ENCODE measurements at places on chromosomes 2 and 18.
A peak's percentile ranks its signal among the peaks of the same experiment; 100 is the strongest.

- no peak for DNase-seq
These were observed 2119.8 kb upstream of the CELF4 start for GRCh38 chr18:39685303-39685902.

- no peak for DNase-seq
These were observed 120.9 kb upstream of the DLX2 start for GRCh38 chr2:172223601-172224054.

DNA sequence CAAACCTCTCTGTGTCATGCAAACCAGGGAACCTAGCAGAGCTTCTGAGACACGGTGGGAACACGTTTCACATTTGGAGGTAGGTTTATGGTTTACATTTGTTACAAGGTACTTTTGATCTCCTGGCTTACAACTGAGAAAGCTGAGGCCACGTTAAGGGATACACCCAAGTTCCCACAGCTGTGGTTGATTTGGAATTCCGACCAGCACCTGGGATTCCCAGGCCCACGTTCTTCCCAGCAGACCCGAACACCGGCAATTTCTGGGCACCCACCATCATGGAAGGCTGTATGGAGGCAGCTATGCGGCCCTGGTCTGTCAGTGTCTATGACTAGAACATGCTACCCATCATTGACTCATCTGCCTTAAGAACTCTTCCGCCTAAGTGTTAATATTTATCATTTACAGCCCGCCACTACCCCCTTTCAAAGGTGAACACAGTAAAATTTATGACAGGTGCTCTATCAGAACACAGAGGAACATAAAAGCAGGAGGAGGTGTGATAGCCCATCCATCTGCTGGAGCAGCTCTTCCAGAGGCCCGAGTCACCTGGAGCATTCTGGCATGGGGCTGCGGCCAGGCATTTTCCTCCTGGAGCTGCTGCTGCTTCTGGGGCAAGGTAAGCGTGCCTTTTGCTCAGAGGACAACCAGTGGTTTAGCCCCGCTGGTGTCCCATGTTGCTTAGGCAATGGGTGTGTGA, at the start of gene PLB1:
Gene PLB1, plus strand, starts transcription at position 510 of the 700 bp plus-strand sequence. Its CDS starts 55 bp downstream, at position 565.
- no peak for DNase-seq

DNA sequence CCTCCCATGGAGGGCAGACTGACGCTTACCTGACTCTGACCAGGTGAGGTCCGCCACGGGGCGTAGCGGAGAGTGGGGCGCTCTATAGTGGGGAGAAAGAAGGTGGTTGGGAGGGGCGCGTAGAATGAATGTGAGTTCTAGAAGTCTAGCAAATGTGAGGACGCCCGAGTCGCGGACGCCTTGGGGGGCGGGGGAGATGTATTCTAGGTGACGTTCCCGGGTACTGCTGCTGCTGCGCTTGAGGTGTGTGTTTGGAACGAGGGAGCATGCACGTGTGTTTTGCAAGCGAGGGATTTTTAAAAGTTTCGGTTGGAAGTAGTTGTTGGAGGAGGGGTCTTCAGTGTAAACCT, 758 bp downstream of the RIF1 start:
- DNase-seq, result peak; percentile 28

- DNase-seq, result no peak
These were observed 1.2 kb downstream of the EPB41L3 start for GRCh38 chr18:5542515-5543035.

- DNase-seq, result no peak
These were observed 99.4 kb upstream of the RASGRP3 start for GRCh38 chr2:33377048-33377447.

GRCh38 chr18:5585653-5586052, 41.9 kb upstream of the EPB41L3 start:
- no peak for DNase-seq

- no peak for DNase-seq
These were observed 131.7 kb downstream of the RAB3GAP1 start for GRCh38 chr2:135183822-135184221.

DNA sequence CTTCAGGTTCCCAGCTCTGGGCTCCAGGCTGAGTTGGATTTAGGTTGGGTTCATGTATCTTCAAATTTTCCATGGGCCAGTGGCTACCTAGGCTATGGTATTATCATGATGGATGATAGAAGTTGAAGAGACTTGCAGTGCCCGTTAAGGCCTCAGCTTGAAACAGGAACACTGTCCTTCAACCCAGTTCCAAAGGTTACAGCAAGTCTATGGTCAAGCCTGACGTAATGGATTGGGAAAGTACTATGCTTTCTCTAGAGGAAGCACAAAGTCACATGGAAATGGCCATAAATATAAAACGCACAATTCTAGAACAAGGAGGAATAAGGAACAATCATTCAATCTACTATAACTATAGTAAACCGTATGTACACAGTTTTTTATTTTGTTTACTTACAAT, 593.2 kb downstream of the ZEB2 start:
- DNase-seq, result no peak

GRCh38 chr18:64287926-64288325, 139.0 kb upstream of the LINC00305 start:
- DNase-seq, result peak; percentile 51

DNA sequence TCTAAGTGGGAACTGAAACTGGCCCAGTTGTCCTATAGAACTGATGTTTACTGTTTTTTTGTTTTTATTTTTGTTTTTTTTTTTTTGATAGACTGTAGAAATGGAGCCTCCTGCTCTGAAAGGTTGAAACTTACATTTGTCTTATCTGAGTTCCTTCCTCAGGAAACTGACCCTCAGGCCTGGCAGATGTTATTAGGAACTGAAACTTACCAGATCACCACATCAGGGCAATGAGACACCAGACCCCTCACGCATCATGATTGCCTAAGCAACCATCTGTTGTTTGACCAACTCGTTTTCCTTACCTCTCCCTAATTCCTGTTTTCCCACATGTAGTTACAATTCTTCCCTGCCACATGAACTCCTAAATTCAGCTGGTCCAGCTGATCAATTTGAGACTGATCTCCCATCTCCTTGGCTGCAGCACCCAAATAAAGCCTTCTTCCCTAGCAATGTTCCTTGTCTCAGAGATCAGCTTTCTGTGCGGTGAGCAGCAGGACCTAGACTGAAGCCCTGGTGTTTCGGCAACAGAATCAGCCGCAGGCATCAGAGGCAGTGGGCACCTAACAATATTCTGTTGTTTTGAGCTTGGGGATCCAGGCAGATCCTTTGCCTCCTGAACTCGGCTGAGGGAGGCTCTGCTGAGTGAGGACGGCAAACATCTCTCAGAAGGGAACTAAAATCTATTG, 96.8 kb downstream of the MSH2 start:
- DNase-seq, result no peak

GRCh38 chr2:230915319-230915718, 9.7 kb downstream of the GPR55 start:
- no peak for DNase-seq

GRCh38 chr2:13616616-13617015, 899.9 kb downstream of the TRIB2 start:
- no peak for DNase-seq

DNA sequence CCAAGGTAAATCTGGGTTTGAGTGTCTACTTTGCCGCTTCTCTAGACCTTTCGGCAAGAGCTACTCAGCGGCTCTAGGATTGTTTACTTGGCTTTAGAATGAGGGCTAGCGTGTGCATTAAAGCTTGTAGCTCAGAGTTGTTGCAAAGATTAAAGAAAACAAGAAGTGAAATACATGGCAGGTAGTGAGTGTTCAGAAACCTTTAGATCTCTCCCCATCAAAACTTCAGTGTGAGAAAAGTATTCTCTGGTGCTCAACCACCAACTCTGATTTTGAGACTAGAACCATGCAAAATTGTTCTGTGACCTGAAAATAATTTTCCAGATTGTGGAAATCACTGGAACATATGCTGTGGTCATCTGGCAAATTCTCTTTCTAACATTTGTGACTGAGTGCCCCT, 512.0 kb downstream of the CMPK2 start:
- DNase-seq, result no peak

DNA sequence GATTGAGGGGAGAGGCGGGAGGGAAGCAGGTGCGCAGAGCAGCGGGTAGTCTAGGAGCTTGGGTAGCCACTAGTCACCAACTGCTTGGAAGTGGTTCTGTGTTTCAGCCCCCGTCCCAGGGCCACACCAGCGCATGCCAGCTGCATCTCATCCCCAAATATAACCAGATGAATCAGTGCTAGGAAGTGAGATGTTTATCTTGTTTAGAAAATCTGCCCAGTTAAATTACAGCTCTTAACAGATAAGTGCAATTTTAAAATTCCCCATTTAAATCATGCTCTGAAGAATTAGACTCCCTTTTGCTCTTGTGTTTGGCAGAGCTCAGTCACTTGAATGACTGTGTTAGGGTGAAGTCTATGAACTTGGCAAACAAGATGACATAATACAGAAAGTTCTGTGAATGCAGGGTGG, 193.8 kb downstream of the SEPTIN10 start:
- no peak for DNase-seq

GRCh38 chr2:100733391-100734187, 86.3 kb upstream of the NPAS2 start:
- DNase-seq, result no peak

GRCh38 chr2:25078170-25079049, 36.5 kb downstream of the EFR3B start:
- peak; percentile 78 for DNase-seq

GRCh38 chr2:196652869-196653268, 13.4 kb downstream of the CCDC150 start:
- DNase-seq, result no peak

DNA sequence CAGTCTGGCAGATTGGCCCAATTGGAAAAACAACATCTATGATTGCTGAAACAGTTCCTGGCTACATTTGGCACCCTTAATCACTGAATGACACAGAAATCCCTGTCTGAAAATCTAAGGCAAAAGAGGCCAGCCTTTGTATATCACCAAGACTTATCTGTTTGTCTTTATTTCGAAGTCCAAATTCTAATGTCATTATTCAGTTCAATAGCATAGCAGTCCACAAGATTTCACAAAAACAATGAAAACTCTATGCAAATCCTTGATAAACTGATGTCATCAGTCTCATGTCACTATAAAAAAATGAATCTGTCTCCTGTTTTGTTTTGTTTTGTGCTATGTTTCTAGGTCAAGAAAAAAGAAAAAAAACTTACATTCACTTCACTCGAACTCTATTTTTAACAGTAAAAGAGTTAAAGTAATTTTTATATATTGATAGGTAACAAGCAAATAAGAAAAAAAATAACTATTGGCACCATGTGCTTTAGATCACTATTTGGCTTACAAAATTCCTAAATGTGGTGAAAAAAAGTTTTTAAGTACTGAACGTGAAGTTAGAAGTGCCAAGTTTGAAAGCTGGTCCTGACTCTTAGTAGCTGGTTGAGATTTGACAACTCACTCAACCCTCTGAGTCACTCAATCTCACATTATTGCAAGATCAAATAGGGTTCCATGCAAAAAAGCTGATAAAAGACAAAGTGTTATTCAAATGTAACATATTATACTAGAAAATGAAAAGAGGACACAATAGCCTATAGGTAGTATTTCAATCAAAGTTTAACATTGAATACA, 359.3 kb downstream of the IRS1 start:
- no peak for DNase-seq

DNA sequence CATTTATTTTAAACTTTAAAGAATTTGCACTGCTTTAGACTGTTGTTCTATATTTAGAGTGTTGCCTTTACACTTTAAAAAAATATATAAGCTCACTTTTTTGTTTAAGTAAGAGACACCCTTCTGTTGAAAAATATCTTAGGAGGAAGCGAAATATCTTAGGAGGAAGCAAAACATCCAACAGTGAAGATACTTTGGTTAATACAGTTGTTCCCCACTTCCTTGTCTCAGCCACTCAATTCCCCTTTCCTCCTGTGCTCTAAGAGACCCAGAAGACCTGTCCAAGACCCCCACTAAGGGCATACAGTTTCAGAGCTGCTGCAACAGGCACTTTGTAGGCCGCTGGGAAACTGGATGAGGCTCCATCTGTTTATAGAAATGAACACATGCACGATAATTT, 5.7 kb downstream of the SERPINB8 start:
- no peak for DNase-seq

- no peak for DNase-seq
These were observed 386.3 kb downstream of the PARD3B start for GRCh38 chr2:204931562-204931961.

DNA sequence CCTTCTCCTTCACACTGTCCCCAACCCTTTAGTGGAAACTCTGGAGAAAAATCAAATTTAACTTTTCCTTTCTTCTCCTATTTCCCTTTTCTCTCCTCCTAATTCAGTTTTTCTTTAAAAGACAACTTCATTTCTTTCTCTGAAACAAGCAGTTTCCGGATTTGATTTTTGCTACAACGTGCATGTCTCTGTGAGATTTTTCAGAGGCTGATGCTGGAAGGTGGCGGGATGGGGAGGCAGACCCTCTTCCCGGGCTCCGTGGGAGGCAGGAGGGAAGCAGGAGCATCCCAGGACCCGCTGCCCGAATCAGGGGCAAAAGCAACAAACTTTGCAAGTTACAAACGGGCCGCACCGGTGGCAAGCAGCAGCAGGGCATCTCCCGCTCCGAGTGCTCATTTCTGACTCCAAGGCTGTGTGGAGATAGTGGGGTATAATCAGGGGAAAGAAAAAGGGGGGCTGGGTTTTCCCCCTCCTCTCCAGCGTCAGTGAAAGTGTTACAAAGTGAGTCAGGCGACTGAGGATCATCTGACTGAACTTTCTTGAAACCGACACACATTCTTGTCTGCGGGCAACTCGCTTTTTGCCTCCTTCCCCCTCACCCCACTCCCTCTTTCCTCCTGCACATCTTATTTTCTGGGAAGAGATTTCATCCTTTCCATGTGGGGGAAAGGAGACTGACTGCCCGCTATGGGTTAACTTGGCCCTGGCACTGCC, 6.4 kb downstream of the ZEB2 start:
- DNase-seq, result no peak

DNA sequence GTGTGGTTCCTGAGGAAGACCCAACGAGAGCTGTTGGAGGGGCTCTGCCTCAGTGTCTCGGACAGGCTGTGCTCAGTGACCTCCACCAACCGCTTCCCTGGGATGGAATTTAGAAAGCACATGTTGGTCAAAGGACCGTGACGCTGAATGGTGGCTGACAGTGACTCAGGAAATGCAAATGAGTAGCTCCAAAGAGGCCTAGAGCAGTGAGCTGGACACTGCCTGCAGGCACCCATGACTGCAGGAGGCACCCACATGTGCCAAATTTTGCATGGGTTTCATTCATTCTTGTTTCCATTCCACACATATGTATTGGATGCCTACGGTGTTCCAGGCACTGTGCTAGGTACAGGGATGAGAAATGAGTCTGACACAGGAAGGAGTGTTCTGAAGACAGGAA, 46.4 kb downstream of the ACKR3 start:
- DNase-seq, result no peak

- DNase-seq, result no peak
These were observed 4.0 kb downstream of the REEP1 start for GRCh38 chr2:86333378-86333777.
